ENCODE measurements at places on chromosomes 11 and 22.

- DNase-seq, result no peak
Measured at GRCh38 chr22:42919199-42919598, 62.1 kb upstream of the ARFGAP3 start.

DNA sequence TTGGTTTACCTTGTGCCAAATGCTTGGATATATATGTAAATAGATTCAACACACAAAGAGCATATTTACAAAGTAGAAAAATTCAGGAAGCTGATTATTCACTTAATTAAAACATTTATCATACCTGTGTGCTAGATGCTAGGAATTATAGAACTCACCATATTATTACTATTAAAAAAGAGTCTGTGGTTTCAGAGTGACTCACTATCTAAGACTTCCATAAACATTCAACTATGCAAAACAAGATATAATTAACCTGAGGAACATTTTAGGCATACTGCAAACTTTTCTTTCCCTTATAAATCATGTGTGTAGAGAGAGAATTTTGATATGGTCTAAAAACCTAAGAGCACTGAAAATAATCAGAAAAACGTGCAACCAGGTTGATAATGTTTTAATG, 27.3 kb downstream of the CTSC start:
- no peak for DNase-seq

DNA sequence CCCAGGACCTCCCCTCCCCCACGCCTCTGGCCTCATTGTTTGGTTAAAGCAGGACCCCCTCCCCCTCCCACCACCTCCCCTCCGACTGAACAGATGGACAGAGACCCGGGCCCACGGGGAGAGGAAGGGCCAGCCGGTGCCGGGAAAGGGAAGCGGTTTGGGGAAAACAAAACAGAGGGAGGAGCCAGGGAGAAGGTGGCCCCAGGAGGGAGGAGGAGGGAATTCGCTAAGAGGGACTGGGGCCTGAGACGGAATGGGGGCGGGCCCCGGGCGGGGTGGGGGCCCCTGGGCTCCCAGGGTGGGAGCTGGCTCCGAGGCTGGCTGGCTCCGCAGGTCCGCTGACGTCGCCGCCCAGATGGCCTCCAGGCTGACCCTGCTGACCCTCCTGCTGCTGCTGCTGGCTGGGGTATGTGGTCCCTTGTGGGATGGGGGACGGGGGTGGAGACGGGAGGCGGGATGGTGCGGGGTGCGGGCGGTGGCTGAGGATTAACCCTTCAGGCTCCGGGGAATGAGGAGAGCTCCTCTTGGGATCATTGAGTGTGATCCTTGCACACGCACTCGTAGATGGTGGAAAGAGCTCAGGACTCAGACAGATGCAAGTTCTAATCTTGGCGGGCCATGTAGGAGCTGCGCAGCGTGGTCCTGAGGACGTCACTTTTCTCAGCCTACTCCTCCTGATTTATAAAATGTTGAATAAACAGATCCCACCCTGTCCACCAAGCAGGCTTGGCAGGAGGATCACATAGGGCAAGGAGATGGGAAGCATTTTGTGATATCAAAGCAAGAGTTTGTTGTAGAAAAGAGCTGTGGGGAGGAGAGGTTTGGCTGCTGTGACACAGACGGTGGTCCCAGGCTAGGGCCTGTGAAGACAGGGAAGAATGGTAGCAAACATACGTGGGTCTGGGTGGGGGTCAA, 688 bp downstream of the SERPING1 start:
- DNase-seq, result no peak

DNA sequence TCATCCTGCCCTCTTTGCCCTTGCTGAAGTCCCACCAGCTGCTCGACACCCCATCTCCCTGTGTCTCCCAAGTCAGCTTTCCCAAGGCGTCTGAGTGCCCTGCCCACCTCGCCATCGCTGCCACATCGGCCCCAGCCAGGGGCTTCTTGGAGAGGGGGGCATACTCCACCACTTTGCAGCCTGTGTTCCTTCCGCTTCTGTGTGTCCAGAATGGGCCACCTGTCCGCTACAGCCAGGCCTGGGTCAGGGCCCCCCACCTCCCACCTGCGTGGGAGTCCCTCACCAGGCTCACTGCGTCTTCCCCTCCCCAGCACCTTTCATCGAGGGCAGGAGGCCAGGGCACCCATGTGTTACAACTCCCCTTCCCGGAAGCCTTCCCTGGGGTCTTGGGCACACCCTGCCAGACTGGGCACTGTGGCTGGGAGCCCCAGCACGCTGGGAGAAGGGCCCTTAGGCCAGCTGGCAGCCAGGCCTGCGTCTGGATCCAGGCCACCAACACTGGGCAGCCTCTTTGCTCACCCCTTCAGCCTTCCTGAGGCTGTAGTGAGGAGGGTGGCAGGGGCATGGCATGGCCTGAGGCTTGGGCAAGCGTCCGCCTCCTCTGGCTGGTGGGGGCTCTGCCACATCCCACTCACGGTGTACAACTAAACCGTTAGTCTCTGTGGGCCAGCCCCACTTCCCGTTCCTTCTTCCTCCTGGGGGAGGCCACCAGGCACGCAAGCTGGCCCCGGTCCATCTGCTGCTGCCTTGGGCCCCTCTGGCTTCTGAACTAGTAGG, 13.4 kb downstream of the CPT1A start:
- DNase-seq, result no peak

GRCh38 chr11:45857961-45858474, 10.7 kb downstream of the CRY2 start:
- no peak for DNase-seq

DNA sequence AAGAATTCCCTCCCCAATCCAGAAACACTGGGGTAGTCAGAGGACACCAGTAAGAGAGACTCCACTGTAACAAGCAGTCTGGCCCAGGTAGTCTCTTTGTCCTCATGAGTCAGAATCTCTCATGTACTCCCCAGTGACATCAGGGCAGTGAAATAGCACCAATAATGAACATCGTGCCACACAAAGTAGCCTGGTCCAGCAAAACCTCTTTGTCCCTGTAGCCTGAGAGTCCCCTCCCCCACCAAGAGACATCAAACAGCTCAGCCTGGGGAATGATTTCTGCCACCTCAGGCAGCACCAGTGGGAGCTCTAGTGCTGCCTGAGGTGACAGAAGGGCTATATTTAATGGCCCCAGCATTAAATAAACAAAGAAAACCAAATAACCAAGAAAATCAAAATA, 88.1 kb downstream of the SBF2 start:
- DNase-seq, result no peak

GRCh38 chr11:68751331-68751856, at the start of gene TESMIN:
TSS of gene TESMIN (minus strand) at chr11:68751520. CDS start at chr11:68750660, 860 bp downstream.
- DNase-seq, result peak; percentile 80

All from activated CD4-positive, CD25-positive, alpha-beta regulatory T cell treated with anti-CD3 and anti-CD28 coated beads, Interleukin-2, amount 50 U/mL, for 16 hours (primary cell).